ENCODE measurements at places on chromosomes 13 and 19. TPM values are rescaled to one million over a fixed set of nuclear protein-coding genes. Genes with fewer than 3 reads are reported as not detected.

LRFN3 gene
- 14.7 TPM for total RNA-seq

PTGIR gene
- total RNA-seq, result 0.58 TPM

ANGPTL4 gene
- total RNA-seq, result 3.2 TPM

DLEU7 gene
- total RNA-seq, result not detected

GSK3A gene
- total RNA-seq, result 40.9 TPM

NLRP5 gene
- total RNA-seq, result not detected

GRCh38 chr13:52029569-52029968 lies 5.1 kb downstream of the UTP14C start:
- DNase-seq, result peak; percentile 23

DNA sequence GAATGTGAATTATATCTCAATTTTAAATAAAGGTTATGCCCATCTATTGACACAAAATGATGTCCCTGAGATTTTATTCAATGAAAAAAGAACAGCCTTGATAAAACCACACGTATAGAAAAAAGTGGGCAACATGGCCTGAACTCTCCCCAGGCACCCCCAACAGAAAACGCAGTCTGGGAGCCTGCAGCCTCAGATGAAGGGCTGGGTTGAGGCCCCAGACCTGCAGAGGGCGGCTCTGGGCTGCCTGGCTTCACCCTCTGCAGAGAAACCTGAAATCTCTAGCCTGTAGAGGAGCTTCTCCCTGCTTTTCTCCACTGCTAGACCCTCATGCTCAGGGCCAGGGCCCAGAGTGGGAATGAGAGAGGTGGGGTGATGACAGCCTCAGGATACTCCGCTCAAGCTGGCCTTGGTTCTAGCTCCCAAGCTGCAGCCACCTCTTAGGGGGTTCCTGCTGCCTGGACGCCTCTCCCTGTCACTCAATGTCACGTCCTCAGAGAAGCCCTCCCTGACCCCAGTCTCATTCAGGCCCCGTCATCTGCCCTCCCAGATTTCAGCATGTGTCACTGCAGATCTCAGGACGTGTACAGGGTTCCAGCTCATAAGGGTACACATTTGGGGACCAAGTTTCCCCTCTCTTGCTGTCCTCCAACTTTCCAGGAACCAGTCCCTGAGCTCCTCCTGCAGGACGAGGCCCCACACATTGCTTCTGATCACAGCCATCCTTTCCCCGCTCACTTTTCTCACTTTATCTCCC lies 1.8 kb downstream of the MBD3 start:
- no peak for DNase-seq

DNA sequence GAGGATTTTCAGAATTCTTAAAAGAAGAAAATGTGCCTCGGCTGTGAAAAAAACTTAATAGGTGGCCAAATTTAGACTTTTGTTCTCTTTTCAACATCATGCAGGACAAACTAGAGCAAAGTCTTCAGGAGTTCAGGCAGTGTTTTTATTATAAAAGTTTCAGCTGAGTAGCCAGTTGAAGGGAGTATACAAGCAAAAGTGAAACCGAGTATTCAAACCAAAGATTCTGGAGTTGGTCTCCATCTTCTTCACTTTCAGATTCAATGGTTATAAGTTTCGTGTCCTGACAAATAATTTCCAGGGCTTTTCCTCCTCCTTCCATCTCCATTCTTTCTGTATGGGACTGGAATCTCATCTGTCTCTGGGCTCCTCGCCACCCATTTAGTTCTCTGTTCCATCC lies 379.7 kb downstream of the GPC5 start:
- no peak for DNase-seq

GRCh38 chr13:54356849-54357248 lies 1328.2 kb downstream of the OLFM4 start:
- DNase-seq, result no peak

DNA sequence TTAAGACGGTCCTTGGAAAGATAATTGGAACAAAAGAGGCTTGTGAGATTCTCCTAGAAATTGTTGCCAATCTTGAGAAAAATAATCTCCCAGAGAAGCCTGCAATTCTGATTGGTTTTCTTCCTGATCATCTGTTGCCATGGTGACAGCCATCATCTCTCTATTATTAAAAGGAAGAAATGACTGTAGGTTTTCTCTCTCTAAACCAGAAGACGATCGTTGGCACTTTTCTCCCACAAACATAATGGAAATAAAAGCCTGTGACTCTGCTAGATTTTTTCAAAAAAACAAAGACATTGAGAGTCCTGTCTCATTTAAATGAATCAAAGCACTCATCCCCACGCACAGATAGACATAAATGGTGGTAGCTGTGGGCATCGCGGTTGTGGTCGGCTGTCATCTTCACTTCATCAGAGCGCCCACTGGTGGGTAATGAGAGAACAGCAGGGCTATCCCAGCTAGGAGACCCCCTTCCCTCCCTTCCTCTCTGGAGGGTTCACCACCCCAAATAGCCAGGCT lies 21.7 kb upstream of the CALM3 start:
- no peak for DNase-seq

DNA sequence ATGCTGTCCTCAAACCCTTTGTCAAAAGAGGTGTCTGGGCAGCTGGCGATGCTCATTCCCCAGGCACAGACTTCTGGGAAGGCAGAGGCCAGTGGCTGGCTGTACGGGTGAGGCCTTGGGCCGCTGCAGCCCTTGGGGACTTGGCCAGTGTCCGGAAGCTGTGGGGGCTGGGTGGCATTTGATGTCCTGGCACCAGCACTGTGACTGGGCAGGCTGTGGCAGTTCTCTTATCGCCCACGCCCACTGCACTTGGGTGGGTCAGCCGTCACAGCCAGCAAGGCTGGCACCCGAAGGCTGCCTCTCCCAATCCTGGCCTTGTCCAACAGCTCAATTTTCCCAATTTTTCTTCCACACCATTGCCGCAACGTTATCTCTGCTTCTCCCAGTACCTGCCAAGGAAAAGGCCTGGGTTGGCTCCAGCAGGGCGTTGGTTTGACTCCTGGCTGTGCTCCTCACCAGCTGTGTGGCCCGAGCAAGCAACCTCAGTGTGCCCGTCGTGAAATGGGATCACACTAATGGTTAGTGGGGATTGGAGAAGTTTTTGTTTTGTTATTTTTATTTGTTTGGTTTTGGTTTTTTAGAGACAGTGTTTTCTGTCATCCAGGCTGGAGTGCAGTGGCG lies 12.7 kb upstream of the SLC44A2 start:
- peak; percentile 71 for DNase-seq

DNA sequence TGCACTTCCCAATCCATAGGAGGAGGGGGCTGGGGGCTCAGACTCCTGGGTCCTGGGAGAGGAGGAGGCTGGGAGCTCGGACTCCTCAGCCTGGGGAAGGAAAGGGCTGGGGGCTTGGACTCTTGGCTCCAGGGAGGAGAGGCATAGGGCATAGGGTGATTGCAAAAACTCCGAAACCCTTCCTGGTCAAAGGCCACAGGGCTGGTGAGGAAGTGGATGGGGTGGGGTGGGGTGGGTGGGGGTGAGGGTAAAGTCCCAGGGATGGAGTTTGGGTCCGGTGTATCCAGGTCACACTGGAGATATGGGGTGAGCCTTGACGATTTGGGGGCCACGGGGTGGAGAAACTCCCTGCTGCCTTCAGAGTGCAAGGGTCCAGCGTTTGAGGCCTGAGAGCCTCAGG lies 2.8 kb downstream of the MYH14 start:
- no peak for DNase-seq

DNA sequence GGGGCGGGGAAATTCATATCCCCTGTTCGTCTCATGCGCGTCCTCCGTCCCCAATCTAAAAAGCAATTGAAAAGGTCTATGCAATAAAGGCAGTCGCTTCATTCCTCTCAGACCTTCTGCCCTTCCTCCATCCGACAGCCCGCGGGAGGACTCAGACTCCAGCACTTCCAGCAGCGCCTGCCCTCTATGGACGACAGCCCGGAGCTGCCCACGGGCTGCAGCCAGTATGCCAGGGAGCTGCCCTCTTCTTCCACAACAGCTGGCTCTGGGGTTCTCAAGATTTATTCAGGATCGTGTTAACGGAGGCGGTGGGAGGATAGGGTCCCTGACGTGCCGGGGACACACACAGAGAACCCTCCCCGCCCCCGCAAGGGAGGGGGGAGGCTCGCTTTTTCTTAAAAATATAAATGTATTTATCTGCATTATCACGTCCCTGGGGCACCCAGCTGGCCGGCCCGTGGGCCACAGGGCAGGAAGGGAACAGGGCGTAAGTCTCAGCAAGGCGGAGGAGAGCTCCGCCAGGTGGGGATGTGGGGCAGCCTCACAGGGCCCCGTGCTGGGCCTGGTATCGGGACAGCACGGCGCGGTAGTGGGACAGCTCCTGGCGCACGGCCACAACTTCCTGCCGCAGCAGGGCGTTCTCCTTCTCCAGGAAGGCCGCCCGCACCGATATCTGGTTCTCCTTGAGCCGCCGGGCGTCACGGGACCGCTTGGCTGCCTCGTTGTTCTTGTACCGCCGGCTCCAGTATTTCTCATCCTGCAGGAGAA lies 6.7 kb downstream of the DBP start:
- peak; percentile 81 for DNase-seq

DNA sequence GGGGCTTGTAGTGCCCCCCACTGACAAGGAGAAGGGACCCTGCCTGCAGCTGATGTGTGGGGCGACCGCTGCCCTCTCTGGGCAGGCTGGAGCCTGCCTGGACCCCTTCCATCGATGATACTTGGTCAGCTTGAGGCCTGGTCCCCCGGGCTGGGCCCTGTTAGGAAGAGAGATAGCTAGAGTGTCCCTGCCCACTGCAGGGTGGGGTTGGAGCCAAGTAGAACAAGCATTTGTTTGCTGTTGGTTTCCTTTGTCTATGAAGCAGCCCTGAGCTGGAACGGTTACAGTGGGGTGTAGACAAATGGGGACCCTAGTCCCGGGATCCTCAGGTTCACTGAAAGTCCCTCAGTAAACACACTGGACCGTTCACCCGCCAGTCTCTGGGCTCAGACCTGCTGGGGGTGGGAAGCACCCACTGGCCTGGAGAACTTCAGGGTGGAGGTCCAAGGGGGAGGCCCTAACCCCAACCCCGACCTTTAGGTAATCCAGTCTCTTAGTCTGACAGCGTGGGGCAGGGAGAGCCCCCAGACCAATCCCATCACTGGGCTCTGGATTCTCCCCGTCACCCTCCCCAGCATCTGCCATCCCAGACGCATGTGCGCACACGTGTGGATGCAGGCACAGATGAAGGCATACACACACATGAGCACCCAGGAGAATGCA lies 204.8 kb upstream of the ZNF536 start:
- no peak for DNase-seq

DNA sequence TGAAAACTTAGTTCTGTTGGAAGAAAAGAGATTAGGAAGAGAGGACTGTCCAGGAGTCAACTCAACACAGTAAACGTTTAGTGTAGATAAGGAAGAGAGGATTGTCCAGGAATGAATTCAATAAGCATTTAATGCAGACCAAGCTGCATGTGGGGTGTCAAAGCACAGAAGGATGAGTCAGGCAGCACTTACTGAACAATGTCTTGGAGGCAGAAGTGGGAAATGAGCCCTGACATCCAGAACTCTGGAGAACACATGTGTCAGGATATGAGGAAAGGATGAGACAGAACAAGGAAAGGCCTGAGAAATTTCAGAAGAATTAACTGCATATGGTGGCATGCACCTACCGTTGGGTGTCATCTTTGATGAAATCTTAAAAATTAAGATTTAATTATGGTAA lies 429.2 kb upstream of the HTR2A start:
- no peak for DNase-seq

GRCh38 chr19:12995596-12996405 lies 526 bp downstream of the NFIX start:
- DNase-seq, result no peak

DNA sequence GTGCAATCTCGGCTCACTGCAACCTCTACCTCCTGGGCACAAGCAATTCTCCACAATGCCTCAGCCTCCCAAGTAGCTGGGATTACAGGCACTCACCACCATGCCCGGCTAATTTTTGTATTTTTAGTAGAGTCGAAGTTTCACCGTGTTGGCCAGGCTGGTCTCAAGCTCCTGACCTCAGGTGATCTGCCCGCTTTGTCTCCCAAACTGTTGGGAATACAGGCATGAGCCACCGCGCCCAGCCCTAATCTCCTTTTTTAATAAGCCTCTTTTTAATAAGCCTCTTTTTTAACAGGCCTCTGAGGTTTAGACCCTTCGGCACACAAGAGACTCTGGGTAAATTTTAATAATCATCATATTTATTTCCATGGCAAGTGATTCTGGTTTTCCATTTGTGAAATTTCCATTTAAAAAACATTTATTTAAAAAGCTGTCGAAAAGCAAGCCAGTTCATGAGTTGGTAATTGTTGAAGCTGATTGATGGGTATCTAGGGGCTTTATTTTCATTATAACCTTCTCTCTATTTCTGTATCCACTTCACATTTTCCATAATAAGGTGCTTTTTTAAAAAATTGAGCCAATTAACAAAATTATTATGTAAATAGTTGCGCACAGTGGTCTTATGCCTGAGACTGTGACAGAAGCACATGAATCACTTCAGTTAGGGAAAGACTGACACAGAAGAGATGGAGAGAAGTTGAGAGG lies 11.8 kb downstream of the POU2F2 start:
- no peak for DNase-seq

DNA sequence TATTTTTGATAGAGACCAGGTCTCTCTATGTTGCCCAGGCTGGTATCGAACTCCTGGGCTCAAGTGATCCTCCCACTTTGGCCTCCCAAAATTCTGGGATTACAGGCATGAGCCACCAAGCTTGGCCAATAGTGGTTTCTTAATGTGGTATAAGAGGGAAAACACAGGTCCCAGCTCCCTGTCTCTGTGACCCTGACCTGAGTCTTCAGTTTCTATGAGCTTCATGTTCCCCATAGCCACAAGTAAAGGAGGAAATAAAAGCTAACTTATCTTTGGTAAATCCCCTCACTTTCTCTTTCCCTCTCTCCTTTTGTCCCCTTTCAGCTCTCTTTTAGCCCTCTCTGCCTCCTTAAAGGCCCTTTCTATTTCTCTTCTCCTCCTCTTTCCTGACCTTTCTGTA lies 50.3 kb downstream of the ABCC4 start:
- DNase-seq, result no peak

DNA sequence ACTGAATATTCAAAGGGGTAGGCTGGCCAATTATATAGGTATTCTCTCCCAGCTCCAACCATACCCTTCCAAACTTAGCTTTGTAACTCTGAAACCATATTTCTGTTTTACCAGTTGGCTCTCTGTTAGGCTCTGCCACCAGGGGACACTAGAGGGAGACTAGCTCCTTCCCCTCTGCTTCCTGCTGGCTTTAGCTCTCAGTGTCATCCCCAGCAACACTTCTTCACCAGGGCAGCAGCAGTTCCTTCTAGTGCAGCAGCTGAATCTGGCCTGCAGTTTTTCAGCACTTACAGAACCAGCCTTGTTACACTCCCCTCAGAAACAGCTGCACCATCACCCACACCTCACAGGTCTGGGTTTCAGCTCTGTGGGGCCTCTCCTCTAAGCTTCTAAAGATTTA lies 51.0 kb upstream of the DOCK9 start:
- DNase-seq, result peak; percentile 21

- no peak for DNase-seq
Observed at GRCh38 chr13:40311356-40312101, 354.9 kb downstream of the FOXO1 start.
